Caudate nucleus (tissue), 63 donors: ENCODE measurements at places on chromosomes 6 and 20.

DNA sequence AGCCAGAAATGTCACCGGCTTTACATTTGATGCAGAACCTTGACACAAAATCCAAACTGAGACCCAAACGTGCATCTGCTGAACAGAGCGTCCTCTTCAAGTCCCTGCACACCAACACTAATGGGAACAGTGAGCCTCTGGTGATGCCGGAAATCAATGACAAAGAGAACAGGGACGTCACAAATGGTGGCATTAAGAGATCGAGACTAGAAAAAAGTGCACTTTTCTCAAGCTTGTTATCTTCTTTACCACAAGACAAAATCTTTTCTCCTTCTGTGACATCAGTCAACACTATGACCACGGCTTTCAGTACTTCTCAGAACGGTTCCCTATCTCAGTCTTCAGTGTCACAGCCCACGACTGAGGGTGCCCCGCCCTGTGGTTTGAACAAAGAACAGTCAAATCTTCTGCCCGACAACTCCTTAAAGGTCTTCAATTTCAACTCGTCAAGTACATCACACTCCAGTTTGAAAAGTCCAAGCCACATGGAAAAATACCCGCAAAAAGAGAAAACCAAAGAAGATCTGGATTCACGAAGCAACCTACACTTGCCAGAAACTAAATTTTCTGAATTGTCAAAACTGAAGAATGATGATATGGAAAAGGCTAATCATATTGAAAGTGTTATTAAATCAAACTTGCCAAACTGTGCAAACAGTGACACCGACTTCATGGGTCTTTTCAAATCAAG, 108.4 kb downstream of the RTN4IP1 start:
- no peak for DNase-seq

DNA sequence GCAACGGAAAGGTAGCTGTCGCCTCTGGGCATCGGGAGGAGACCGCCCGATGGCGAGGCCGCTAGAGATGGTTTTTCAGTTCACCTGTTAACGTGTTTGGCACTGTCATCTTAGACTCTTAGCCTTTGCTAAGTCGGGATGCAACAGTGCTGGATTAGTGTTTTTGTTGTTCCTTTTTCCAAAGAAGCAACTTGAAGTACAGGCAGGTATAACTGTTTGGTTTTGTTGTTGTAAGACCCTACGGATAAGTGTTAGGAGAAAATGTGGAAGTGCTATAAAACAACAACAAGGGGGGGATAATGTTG, 723 bp downstream of the MANEA start:
- no peak for DNase-seq

DNA sequence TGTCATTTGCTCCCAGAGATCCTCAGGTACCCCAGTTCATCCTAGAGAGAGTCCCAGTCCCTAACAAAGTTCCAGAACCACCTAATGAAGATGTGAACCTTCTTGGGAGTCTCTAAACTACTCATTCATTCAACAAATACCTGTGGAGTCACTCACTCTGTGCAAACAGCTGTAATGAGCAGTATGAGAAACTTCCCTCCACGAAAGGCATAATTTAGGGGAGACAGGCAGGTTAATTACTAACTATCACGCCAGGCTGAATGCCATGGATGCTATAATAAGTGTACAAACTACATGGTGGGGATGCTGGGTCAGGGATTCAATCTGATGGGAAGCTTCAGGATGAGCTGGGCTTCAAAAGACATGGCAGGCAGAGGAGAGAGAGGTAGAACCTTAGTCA, 70.1 kb upstream of the AFDN start:
- no peak for DNase-seq

DNA sequence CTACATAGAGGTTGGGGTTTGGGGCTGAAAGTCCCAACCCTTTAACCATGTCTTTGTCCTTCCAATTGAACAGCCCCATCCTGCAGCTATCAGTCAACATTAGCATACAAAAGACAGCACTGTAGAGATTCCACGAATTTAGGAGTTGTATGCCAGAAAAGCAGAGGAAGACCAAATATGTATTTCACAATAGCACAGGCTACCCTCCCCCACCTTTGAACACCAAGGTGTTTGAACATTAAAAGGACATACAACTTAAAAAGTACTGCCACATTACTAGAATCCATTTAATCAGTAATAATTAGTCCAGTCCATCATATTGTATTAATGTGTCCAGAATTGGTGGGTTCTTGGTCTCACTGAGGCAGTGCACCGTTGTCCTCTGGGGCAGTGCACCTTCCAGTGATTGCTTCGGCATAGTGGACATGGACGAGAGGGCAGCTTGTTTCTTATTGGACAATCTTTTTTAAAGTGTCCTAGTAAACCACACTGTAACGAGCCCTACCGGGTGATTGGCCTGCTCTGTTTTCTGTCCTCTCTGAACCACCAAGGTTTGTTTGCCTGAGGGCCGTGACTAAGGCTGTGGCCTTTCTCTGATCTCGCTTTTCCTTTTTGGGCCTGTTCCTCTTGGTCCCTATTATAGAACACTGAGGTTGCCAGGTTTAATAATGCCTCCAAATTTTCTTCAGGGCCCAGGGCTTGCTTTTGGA, 36.4 kb downstream of the GSTA4 start:
- no peak for DNase-seq

DNA sequence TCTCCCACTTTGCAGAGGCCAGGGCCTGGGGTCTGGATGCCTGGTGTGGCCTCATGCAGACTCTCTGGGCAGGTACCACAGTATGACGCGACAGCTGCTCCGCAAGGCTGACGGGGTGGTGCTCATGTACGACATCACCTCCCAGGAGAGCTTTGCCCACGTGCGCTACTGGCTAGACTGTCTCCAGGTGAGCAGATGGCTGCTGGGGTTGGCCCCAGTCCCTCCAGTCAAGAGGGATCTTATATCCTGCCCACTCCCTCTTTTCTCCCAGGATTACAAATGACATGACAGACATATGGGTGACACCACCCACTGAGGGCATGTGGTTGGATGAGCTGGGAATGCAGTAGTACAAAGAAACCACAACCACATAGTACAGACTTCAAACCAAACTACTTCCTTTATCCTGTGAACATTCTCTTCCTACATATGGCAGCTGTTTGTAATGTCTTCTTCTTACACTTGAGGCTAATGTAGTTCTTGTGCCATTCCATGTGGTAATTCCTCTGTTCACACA, 29.9 kb downstream of the RAB44 start:
- no peak for DNase-seq

- DNase-seq: no peak
These were observed 17.5 kb upstream of the FAM110A start for GRCh38 chr20:815914-816606.
